ENCODE measurements at places on chromosomes 7 and 10.

- no peak for DNase-seq
Observed at GRCh38 chr7:96033009-96033598, 260.8 kb downstream of the DYNC1I1 start.

- DNase-seq: no peak
Observed at GRCh38 chr7:128447941-128448564, 7.6 kb upstream of the HILPDA start.

DNA sequence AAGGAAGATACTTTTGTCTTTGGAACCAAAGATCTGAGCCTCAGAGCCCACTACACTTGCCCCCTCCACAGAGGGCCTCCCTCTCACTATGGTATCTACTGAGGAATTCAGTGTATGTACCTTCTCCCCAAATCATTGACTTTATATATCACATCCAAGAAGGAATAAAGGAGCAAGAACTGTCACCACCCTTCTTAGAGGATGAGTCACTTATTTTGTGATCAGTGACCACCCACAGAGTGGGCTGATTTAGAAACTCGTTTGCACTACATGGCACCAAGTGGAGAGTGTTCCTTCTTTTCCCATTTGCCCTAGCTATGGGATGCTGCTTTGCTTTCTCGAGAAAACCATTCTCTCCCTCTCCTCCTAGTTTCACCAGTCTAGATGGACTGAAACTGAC, 5.7 kb downstream of the TMEM243 start:
- no peak for DNase-seq

- DNase-seq: no peak
Observed at GRCh38 chr10:127904311-127905000, 2.4 kb upstream of the PTPRE start.

DNA sequence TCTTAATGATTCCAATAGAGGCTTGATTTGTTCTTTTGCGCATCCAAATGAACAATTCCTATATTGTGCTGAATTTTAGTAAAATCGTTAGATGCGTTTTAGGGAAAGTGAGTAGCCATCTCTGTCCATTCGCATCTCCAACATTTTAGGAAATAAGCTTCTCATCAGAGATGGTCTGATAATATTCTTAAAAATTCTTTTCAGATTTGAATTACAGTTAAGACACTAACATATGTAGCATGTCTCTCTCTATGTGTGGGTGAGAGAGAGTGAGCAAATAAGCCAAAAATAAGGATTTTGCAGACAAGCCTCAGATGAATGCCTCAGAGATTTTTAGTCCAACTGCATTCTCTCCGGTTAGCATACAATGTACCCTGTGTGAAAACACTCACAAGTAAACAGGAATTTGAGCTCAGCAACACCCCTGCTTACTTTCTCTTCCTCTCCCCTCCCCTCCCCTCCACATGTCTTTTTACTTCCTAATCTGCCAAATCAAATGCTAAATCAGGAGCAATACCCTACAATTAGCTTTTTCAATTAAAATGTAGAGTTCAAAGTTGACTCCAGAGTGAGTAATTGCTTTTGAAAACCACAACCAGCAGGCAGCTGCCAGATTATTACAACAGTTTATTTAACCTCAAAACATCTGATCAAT, 354.4 kb downstream of the CRPPA start:
- DNase-seq: no peak

- DNase-seq: peak; percentile 28
Observed at GRCh38 chr7:129664029-129665012, 52.8 kb downstream of the NRF1 start.

GRCh38 chr7:33819658-33820057, 85.7 kb upstream of the BMPER start:
- no peak for DNase-seq

DNA sequence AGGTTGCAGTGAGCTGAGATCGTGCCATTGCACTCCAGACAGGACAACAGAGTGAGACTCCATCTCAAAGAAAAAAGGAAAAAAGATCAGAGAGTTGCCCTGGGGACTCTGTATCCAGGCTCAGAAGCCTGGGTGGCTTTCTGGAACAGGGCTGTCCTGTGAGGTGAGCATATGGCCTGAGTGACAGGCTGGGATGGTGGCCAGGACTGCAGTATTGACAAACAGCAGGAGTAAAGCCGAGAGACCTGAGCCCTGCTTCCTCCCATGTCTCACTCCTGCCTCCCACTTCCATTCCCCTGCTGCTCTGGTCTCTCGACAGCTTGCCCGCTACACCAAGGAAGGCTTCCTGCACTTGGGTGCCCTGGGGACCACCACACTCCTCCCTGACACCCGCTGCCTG, 578.5 kb downstream of the GALNT17 start:
- DNase-seq: no peak

DNA sequence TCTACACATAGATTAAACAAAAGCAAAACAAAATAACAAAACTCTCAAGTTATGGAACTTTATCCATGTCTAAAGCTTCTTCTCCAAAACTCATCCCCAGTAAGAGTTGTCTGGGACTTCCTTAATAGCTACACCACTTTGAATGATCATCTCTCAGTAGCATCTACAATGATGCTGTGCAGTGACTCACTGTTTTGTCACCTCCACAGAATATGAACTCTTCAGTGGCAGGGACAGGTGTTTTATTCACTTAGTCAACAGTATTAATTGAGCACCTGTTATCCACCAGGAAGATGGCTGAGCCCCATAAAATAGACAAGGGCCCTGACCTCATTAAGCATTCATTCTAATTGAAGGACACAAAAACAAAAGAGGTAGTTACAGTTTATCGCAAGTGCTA, 350.7 kb downstream of the ELMO1 start:
- no peak for DNase-seq

DNA sequence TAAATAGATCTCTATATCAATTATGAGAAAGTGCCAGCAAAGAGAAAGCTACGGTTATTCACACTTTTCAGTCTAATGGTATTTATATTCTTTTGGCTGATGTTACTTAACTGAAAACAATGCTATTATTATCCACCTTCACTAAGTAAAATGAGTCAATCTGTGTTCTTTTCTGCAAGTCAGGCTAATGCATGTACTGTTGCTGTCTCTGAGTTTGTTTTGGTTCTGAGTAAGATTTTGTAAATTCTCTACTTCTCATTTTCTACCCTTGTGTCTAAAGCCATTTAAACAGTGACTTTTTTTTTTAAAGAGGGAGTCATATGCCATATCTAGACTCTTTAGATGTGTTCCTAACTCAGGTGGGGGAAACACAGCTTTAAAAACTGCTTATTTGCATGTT, 7.5 kb downstream of the VWC2 start:
- no peak for DNase-seq

- no peak for DNase-seq
Observed at GRCh38 chr10:25901199-25901598, 32.8 kb upstream of the MYO3A start.

- no peak for DNase-seq
Observed at GRCh38 chr10:32357056-32357735, 10.2 kb upstream of the EPC1 start.

DNA sequence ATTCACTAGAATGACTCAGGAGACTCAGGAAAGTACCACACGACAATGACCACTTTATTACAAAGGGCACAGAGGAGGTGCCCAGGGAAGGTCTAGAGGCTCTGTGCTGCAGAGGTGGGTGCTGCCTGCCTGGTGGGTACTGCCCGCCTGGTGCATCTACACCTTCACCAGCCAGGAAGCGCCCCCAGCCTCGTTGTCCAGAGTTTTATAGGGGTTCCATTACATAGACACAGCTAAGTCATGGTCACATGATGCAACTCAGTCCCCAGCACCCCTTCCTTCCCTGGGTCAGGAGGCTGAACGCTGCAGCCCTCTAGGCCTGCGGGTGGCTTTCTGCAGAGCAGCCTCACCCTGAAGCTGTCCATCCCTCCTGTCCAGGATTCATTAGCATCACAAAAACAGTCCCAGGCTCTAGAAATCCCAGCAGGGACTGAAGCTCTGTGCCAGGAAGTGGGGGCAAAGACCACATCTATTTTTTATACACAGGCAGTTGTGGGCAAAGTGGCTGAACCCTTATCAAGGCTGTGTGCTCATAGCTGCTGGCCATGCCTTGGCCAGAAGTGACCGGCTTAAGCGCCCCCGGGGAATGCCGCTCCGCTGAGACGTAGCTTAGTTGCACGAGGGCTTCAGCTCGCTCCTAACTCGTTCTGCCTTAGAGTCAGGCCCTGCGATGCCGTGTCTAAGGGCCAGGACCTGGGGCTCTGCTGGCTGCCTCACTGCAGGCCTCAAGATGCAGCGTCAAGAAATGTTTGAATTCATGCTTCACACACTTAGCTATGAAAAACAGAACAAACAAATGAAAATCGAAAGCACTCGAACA, 219.0 kb downstream of the GLRX3 start:
- no peak for DNase-seq

DNA sequence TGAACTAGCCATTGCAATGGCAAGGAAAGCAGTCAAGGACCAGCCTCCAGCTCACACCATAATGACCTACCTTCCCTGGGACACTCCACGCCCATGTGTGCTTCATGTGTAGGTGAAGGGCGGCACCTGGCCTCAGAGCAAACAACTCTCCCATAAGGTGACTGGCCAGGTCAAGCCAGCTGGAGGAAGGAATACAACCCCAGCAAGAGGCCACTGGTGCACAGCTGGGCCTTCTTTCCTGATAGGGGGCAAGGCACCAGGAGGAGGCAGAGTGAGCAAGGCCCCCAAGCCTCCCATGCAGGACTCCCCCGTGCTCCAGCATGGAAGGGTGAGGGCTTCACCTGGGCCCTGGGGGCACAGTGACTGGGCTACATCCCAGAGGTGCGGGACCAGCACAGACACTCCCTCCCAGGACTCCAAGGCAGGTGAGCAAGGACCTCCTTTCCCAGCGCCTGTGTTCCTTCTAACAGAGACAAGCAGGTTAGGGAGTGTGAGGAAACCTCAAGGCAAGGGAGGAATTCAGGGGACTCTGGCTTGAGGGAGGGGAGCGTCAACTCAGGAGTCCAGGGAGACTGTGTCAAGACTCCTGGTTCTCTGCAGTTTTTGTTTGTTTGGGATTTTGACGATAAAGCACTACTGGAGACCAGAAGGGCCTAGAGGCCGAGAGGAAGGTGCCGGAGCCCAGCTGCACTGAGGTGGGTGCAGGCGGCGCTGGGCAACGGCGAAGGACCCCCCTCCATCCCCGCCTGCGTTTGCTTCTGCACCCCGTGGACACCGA, 1.7 kb downstream of the PTPRN2 start:
- no peak for DNase-seq

DNA sequence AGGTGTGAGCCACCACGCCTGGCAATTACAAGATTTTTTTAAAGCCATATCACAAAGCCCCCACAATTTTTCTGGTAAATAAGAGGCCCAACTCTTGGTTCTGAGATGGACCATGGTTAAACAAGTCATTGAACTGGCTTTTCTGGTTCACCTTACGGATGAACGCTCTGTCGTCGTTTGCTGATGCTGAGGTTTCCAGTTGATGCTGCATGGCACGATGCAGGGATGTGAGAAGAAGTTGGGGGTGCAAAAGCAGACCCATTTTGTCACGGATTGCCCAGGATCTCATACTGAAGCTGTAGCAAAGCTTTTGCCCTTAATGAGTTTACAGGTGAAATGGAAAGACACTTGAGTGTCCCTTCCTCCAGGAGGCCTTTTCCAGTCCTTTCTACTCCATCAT, 2.0 kb upstream of the IL2RA start:
- DNase-seq: no peak

DNA sequence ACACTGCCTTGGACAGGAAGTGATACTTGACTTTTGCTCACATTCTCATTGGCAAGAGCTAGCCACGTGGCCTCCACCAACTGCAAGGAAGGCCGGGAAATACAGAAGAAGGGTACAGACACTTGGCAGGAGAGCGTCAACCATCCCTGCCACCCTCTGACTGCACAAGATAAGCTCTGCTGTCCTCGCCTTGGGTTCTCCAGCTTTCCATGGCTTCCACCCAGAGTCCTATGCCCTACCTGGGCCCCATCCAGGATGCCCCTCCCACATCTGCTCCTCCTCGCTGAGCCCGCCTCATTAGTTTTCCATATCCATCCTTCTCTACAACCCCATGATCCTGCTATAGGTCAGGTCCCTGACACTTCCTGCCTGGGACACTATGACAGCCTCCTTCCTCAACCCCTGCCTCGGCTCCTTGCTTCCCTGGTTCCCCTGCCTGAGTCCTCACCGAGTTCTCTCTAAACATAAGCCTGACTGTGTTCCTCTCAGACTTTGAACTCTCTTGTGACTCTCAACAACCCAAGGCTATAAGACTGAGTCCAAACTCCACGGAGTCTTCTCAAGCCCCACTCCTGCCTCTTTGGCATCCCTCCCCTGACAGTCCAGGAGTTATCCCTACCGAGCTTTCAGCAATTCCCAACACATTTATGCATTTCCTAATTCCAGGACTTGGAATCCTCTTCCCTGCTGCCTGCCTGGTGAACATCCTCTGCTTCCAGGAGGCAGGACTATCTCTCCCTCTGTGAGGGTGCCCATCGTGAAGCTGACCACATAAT, 23.2 kb upstream of the GDF10 start:
- DNase-seq: no peak

GRCh38 chr7:101968720-101969466, 151.5 kb downstream of the CUX1 start:
- DNase-seq: no peak

GRCh38 chr10:59323036-59323459, 39.3 kb downstream of the FAM13C start:
- DNase-seq: no peak

- DNase-seq: no peak
Observed at GRCh38 chr10:1323951-1324350, 267.8 kb downstream of the WDR37 start.

DNA sequence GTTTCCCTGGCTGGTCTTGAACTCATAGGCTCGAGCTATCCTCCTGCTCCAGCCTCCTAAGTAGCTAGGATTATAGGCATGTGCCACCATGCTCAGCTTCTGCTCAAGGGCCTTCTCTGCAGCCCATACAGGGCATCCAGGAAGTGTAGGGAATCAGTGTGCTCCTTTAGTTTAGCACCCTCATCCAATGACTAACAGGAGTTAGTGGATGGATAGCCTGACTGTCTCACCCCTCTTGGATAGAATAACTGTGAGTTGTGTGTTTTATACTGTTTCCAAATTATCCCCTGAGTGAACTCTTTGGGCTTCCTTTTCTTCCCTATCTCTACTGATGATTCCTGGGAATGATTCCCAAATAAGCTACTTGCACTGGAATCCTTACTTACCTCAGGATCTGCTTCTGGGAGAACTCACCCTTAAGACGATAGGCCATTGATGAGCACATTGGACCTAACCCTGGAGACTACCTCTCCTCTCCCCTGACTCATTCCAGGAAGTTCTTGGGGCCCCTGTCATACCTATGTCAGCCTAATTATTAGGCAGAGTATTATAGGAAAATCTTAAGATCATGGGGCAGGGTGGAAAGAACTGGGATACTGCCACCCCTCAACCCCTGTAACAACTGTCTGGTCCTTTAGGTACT, 18.5 kb downstream of the STRIP2 start:
- DNase-seq: no peak

- DNase-seq: no peak
Observed at GRCh38 chr7:92809397-92809759, 27.0 kb downstream of the CDK6 start.

DNA sequence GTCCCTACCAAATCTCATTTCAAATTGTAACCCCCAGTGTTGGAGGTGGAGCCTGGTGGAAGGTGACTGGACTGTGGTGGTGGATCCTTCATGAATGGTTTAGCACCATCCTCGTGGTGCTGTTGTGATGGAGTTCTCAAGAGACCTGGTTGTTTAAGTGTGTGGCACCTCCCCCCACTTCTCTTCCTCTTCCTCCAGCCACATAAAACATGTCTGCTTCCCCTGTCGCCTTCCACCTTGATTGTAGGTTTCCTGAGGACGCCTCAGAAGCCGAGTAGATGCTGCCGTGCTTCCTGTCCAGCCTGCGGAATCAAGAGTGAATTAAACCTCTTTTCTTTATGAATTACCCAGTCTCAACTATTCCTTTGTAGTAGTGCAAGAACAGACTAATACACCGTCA, 21.0 kb downstream of the GRB10 start:
- DNase-seq: no peak

Measured in BJ (cell line).